ENCODE measurements at places on chromosomes 7 and 10.

DNA sequence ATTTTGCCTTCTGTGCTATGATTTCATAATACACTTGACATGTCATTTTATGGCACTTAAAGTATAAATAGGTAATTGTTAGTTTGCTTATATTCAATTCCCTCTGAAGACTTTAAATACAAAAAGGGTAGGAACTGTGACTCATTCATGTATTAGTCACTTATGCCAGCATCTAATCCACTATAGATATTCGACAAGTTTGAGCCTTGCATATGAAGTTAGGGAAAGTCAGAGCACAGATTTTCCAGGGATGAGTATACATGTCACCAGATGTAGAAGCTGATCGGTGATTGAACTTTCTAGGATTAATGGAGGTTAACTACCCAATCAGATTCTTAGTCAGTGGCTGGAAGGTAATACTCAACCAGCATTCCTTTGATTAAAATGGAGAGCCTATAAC is 1321.5 kb downstream of the XPNPEP1 start:
- DNase-seq, result no peak

DNA sequence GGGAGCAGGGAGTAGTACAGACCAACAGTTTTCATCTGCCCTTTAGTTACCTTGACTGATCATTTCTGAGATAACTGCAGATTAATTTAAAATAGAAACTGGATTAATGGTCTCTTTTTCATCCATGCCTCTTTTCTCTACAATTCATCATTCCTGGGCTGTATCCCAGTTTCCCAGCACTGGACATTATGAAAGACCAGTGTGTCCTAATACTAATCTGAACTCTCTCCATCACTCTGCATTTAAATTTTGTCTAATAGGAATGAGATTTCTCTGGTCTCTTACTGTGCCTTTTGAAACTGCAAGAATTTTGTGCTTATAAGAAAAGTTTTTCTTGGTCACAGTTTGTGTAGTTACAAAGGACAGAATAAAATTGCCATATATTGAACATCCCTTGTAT is 12.7 kb downstream of the PLEKHA8 start:
- DNase-seq, result no peak

- DNase-seq, result no peak
Observed at GRCh38 chr7:124257638-124258308, 224.9 kb upstream of the TMEM229A start.

GRCh38 chr10:1214071-1214675 is 158.0 kb downstream of the WDR37 start:
- DNase-seq, result no peak

DNA sequence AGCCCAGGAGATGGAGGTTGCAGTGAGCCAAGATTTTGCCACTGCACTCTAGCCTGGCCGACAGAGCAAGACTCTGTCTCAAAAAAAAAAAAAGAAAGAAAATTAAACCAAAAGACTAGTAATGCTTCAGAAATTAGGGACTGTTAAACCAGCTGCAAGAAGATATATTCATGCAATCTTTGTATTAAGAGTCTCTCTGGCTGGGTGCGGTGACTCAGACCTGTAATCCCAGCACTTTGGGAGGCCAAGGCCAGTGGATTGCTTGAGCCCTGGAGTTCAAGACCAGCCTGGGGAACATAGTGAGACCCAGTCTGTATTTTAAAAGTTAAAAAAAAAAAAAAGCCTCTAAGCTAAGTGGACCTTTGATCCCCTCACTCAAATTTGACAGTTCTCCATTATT is 2.5 kb upstream of the HNRNPF start:
- no peak for DNase-seq

DNA sequence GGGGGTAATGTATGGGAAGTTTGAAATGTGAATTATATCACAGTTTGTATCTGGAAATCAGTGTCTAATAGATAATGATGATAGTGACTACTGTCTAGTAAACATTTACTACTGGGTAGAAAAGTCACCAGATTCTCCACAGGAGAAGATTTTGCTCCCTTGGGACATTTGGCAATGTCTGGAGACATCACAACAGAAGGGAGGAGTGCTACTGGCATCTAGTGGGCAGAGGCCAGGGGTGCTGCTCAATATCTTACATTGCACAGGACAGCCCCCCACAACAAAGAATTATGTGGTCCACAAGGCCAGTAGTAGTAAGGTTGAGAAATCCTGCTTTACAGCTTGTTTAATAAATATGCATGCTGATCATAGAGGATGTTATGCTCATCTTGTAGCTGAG is 92.3 kb upstream of the PRPS1L1 start:
- DNase-seq, result peak; percentile 28

DNA sequence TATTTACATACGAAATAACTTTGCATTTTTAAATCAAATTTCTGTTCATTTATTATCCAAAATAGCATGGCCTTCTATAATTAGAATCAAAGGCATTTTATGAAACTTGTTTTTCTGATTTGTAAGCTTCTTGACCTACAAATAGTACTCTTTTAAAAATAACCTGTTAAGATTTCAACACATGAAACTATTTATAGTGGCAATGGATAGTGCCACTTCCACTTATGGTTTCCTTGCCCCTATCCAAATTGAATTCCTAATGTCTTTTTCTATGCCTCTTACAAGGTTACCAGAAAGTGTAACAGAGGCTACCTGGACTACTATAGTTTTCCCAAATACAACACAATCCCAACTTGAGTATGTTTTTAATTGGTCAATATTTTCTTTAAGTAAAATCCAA is 263.5 kb downstream of the SEMA3D start:
- no peak for DNase-seq

- peak; percentile 68 for DNase-seq
Observed at GRCh38 chr7:16627236-16627635, 18.3 kb downstream of the ANKMY2 start.

DNA sequence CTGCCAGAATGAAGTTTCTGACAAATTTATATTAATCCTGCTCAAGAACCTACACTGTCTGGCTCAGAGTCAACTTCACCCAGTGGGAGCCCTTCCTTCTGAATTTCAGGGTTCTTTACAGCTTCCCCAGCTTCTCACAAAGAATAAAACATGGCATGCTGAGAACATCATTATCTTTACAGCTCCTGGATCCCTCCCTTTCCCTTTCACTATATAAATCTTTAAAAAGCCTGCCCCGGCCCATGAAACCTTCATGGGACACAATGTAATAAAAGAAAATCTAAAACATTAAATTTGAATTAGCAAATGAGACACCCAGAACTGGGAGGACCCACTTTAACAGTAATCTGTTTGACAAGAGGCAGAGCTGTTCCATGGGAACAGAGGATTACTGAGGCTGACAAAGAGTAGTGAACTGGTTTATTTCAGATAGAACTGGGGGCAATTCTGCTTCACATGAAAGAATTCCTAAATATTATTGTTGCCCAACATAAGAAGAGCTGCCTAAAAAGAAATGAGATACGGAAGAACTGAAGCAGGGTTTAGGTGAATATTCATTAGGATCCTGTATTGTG is 222.8 kb downstream of the THSD7A start:
- peak; percentile 42 for DNase-seq

DNA sequence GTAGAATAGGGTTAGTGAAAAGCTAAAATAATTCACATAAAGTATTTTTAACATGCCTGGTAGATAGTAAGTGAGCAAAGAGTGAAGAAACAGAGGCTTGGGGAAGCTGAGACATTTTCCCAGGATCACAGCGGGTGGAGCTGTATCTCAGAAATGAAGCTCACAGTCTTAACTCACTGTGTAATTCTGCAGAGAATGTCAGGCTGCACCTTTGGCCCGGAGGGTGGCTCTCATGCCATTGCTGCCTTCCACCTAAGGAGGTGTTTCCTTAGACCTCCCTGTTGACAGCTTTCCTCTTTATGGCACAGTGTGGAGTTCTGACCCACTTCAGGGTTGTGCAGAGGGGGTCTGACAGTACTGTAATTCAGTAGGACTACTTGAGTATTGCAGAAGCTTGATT is 2.9 kb upstream of the GTPBP4 start:
- no peak for DNase-seq

DNA sequence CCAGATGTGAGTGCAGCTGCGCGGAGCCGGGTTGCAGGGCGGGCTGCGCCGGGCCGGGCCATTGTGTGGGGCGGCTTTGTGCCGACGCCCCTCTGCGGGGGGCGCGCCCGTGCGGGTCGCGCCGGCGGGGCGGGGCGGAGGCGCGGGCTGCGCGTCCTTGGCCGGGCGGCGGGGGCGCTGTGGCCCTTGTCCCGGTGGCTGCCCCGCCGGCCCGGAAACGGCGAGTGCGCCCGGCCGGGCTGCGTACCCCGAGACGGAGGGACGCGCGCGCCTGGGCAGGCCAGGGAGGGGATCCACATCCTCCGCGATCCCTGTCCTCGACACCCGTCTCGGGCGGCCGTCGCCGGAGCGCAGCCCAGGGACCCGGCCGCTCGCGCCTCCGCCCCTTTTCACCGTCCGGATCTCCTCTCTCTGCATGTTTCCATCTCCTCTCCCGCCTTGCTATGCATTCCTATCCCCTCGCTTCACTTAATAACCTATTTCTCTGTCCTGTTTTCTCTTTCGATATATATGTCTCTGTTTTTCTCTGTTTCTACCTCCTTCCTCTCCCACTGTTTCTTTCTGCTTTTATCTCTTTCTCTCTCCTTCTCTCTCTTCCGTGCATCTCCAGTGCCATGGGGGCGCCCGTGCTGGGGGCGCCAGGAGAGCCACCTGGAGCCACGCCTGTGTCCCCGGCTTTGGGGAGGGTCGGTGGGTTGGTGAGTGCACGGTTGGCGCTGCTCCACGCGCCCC is 765 bp downstream of the PFKFB3 start:
- peak; percentile 38 for DNase-seq

GRCh38 chr10:132967540-132967939 is 25.2 kb upstream of the CFAP46 start:
- no peak for DNase-seq

DNA sequence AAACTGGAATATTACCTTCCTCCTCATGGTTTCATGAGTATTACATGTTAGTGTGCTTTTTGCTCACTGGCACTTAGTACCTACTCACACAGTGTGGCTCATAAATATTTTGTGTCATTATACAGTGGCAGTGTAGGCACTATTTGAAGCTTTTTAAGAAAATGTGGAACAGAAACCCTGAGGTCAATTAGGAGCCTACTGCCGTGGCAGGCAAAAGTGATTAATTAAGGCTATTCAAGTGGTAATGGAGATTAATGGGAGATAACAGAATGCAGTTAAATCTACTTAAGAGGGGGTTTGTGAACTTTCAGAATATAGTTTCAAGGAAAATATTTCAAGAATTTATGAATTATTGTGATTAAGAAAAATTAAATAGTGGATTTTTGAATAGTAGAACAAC is 277.6 kb downstream of the HGF start:
- DNase-seq, result no peak

GRCh38 chr10:52566471-52567246 is 205.9 kb downstream of the MBL2 start:
- peak; percentile 69 for DNase-seq

DNA sequence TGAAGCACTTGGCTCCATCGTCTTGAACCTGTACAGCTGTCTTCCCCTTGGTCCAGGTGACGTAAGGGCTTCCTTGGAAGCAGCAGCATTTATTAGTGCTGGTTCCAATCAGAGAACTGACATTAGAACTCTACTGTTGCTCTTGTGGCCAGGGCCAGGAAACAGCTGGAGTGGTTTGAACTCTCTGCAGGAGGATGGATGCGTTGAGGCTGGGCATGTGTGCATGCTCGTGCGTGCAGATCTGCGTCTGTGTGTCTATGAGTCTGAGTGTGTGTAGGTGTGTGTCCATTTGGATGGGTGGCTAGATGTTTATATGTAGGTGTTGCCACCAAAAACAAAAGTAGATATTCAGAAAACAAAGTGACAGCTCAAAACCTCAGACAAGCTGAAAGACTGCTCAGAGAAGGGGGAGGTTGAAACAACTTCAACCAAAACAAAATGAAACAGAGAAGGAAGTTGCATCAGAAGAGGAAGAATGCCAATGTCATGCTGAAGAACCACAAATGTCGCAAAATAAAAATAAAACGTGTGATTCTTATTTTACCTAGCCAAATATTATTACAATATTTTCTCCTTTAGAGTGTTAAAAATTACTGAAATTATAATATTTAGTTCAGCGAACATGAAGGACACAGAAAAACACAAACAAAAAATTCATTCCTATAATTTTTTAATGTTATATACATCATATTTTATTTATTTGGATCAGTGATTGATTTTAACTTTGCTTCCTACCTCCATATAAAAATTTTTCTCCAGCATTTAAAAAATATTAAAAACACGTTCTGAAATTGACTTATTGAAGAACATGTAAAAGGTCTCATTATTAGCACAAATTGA is 96.1 kb upstream of the MKLN1 start:
- peak; percentile 69 for DNase-seq

- DNase-seq, result peak; percentile 89
Observed at GRCh38 chr10:30170814-30171213, 111.4 kb upstream of the JCAD start.

GRCh38 chr10:78401624-78402367 is 368.1 kb downstream of the RPS24 start:
- no peak for DNase-seq

DNA sequence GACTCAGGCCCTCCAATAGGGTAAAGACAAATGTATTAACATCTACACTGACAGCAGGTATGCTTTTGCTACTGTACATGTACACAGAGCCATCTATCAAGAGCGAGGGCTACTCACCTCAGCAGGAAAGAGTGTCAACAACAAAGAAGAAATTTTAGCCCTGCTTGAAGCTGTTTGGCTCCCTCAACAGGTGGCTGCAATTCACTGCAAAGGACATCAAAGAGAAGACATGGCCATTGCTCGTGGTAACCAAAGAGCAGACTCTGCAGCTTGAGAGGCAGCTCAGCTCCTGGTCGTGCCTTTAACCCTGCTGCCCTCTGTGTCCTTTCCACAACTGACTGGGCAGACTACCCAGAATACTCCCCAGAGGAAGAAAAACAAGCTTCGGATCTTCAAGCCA is 5.1 kb downstream of the AKR1B15 start:
- DNase-seq, result no peak

- DNase-seq, result no peak
Observed at GRCh38 chr7:146375170-146375569, 258.6 kb downstream of the CNTNAP2 start.

DNA sequence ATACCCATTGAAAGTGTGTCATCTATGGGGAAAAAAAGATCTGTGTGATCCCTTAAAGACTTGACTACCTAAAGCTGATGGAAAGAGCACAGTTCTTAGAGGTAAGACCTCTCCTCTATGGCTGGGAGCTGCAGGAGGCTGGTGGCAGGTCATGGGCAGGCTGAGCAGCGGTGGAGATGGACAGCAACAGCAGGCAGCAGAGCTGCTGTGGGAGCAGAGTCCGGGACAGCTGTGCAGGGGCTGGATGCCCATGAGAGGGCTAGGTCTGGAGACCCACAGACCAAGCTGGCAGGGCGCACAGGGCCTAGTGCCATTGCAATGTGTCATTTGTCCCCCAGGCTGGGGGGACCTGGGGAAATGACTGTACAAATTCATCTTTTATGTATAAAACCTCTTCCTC is 13.4 kb upstream of the EPHA1 start:
- no peak for DNase-seq

Data from amniotic epithelial cell (primary cell).